ENCODE measurements at places on chromosomes 12 and 14.

DNA sequence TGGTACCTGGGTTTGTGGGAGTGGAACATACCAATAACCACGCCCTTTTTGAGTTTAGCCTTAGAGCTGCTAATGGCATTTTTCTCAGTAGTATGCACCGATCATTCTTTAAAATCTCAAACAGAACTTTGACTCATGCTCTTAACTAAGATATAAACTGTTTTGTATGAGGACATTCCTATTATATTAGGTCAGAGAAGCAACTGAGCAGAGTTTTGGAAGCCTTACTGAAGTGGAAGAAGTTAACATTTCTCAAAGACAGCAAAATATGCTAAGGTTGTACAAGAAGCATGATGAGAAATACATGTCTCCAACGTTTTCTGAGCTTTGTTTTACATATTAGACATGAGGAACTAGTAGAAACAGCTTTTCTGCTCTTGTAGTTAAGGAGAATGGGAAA, 819.2 kb downstream of the FSCB start:
- DNase-seq: no peak

DNA sequence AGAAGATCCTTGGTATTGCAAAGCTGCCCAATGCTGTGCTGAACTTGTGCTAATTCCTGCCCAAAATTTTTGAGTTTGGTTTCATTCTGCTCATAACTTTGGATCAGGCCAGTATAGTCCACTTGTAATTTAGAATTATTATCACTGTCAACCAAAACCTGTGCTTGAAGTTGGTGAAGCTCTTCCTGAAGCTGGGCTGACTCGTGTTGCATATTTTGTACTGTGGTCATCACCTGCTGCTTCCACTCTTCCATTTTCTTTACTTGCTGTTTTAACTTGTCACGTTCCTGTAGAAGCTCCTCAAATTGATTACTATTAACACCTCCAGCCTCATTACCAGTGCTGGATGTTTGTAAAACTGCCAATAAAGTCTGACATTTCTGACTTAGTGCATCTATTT, 35.8 kb downstream of the TRIP11 start:
- DNase-seq: no peak

- no peak for DNase-seq
Measured at GRCh38 chr14:60221457-60221856, 27.6 kb upstream of the PPM1A start.

DNA sequence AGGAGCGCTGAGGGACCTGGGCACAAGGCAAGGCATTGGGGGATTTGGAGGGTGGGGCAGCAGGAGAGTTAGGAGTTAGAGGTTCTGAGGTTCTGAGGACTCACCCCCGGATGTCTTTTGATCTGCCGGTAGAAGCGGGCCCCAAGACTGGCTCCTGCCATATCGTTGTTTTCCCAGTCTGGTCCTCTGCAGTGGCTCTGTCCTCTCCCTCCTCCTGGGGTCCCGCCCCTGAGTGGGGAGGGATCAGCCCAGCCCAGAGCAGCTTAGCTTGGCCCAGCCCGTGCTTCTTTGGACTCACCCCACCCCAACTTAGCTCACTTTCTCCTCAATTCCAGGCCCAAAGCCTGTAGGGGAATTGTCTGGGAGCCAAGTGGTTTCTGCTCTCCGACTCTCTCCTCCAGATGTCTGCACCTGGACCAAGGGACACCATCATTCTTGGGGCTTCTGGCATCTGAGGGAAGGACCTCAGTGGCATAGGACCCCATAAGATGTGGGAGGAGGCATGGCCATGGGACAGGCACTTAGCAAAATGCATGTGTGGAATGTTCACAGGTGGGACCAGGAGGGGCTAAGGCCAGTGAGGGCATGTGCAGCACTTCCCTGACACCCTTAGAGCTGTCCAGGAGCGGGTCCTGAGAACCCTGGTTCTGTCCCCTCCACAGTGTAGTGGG, 7.5 kb downstream of the SHMT2 start:
- DNase-seq: no peak

DNA sequence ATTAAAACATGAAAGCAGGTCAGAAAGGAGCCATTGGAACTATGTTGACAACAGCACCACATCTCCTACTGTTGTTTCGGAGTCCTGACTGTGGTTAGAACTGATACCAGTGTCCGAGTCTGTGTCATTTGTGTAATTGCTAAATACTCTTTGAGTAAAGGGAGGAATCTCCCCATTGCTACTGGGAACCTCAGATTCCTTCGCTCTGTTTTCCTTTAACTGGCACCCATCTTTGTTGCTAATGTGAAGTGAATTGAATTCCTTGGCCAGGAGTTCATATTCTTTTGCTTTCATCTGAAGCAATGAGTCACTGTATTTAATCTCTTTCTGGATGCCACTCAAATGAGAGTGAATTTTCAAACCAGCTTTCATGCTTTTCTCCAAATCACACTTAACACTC, 31.5 kb downstream of the RASSF9 start:
- no peak for DNase-seq

GRCh38 chr12:400828-401227, 616 bp upstream of the CCDC77 start:
- DNase-seq: no peak

- DNase-seq: no peak
Measured at GRCh38 chr12:117067016-117067415, 32.2 kb downstream of the TESC start.

All from BJ (cell line).